Adipocyte (in vitro differentiated cells): ENCODE measurements at places on chromosomes 7 and 10.

DNA sequence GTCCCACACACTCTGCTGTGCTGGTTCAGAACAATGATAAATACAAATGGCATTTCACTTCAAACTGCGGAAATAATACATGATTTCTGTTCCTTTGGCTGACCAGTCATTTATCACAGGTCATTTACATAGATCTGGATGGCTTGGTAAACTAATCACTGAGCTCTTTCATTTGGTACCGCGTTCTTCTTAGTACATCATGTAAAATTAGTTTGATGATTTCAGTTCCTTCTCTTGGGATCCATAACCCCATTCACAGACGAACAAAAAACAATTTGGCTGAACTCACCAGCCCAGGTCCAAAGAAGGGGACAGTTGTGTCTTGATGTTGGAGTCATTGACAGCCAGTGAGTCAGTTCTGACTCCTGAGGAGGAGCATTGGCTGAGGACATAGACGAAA, 689.8 kb downstream of the INHBA start:
- no peak for DNase-seq

- DNase-seq, result no peak
Observed at GRCh38 chr10:94172332-94172731, 178.6 kb downstream of the PLCE1 start.

DNA sequence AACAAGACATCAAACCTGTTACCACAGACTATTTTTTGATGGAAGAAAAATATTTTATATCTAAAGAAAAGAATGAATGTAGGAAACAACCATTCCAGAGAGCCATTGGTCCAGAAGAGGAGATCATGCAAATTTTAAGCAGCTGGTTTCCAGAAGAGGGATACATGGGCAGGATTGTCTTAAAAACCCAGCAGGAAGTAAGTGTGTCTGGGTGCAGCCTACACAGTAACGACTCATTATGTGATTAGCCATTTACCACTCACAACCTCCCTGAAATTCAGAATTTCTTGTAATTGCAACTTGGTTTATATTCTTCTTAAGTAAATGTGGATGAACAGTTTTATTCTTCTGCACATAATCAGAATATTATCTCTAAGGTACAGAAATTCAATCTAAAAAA, 46.2 kb downstream of the NOC3L start:
- no peak for DNase-seq

DNA sequence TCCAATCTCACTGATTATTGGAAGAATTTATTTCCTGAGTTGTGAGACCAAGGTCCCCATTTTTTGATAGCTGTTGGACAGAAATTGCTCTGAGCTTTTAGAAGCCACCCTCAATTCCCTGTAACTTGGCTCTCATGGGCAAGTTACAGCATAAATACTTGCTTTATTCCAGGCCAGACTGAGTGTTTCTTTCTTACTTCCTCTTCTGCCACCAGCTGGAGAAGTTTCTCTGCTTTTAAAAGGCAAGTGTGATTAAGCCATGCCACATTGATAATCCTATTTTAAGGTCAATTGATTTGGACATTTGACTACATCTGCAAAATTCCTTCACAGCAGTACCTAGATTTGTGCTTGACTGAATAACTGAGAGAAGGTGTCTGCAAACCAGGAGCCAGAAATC, 14.1 kb upstream of the TAS2R41 start:
- DNase-seq, result no peak

- DNase-seq, result peak; percentile 66
Observed at GRCh38 chr7:137325927-137326326, 17.6 kb downstream of the PTN start.

- DNase-seq, result no peak
Observed at GRCh38 chr7:2862831-2863361, 18.8 kb upstream of the GNA12 start.

DNA sequence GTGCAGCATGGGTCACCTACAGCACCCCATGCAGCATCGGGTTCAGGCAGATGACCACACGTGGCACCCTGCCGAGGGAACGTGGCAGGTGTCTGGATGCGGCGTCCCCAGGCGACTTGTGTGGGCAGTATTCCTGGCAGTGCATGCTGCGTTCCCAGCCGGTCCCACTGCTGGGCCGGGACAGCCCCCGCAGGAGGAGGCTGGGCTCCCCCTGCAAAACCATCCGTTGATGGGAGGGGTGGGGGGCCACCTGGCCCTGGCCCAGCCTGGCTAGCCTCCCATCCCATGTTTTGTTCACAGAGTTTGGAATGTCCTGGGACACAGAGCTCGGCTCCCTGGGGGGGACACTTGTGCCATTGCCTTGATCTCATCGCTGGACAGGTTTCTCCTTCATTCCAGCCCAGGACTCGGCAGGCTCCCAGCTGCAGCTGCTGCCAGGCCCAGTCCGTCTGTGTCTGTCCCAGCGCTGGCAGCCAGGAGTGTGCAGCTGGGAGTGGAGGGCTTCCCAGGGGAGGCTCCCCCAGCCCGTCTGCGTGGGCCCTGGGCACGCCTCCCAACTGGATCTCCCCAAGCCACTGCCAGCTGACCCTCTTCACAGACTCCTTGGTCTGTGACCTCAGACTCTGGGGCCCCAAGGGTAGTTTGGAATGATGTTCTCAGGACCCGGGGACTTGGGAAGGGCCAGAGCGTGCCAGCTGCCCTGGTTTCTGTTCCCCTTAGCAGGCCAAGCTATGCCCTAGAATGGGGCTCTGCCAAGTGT, 32.6 kb downstream of the TMEM270 start:
- no peak for DNase-seq

DNA sequence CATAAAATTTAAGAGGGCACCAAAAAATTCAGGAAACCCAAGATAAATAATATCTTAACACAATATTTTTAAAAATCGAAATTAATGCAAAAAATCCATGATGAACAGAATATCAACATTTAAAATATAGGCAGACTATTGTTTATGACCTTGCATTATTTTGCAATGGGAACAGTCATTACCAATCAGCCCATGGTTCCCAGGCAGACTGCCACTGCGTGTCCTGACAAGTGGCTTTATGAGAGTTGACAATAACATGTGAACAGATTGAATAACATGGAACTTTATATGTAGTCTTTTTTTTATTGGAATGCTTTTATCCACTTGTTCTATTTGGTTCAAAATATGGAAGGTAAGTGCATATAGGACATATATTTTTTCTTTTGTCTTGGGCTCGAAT, 3.1 kb upstream of the AVPI1 start:
- DNase-seq, result peak; percentile 25

DNA sequence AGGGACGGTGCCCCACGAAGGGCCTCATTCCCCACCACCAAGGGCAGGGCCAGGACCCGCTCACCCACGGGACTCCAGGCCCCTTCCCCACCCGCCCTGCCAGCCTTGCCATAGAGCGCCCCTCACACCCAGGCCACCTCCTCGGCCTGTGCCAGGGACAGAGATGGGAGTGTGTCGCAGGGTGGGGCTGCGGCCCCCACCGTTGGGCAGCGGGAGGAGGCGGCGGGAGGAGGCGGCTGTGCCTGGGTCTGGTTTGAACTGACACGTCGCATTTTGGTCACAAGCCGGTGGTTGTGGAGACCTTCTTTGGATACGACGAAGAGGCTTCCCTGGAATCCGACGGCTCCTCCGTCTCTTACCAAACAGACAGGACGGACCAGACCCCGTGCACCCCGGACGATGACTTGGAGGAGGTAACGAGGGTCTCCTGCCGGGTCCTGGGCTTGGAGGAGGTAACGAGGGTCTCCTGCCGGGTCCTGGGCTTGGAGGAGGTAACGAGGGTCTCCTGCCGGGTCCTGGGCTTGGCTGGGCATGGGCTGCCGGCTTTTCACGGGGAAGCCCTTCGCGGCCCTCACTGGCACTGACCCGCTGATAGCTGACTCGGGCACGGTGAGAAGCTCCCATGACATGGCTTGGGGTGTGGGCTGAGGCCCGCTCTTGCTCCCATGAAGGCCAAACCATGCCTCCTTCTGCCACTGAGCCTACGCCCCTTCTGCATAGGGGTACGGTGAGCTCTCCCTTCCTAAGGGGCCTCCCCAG, 46.4 kb upstream of the DPYSL4 start:
- no peak for DNase-seq

GRCh38 chr10:83871187-83872081, 267.9 kb upstream of the GHITM start:
- DNase-seq, result peak; percentile 87

DNA sequence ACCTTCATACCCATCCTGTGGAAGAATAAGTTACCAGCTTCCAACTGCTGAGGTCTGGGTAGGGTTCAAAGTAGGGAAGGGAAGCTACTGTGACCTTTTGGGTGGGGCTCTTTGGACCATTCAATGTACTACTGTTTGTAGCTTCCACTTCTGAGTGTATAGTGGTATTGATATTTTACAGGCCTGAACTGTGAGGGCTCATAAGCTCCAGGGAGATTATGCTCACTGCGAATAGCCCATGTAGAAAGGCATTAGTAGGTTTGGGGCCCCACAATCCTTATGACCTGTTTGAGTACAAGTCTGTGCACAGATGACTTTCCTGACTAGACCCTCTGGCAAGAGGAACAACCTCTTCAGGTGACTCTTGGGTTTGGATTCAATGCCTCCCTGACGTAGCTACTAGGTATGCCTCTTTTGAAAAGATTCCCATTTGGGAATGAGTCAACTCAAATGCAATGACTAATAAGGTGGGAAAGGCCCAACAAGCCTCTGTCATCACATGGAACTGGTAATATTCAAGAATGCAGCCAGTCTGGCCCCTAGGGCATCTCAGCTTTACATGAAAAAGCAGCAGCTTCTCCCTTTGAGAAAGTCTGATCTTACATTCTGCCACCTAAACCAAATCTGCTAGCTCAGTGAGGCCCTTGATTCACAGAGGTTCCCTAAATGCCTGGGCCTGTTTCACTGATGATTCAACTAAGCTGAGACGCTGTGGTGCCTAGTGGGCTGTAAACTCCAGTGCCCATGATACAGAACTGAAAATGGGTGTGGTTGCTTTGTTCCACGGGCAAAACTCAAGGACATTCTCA, 79.8 kb downstream of the ABI1 start:
- peak; percentile 85 for DNase-seq

GRCh38 chr10:60338002-60338564, 51.6 kb downstream of the ANK3 start:
- no peak for DNase-seq

- no peak for DNase-seq
Observed at GRCh38 chr7:68537774-68538071, 1060.6 kb upstream of the AUTS2 start.

- DNase-seq, result peak; percentile 84
Observed at GRCh38 chr7:108094933-108095710, 35.0 kb downstream of the LAMB4 start.
